ENCODE measurements at places on chromosomes 5 and 9.

- no peak for DNase-seq
Observed at GRCh38 chr9:4886698-4887097, 94.0 kb downstream of the RCL1 start.

DNA sequence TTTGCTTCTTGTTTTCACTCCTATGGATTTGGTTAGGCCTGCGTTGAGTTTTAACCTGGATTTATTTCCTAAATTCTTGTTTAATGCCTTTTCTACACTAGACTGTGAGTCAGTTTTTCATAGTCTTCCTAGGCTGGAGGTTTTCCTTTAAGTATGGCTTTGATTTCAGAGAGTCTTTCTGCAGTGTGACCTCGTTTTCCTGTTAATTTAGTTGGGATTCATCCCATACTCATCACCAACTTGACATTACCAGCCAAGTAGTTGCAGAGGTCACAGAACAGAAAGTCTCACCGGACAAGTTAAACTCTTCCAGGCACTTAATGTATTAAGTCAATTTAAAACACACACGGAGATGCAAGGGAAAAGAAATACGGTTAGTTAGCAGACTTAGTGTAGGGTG, 29.7 kb upstream of the AUH start:
- DNase-seq = no peak

- no peak for DNase-seq
Observed at GRCh38 chr5:96984506-96985192, 48.8 kb downstream of the LNPEP start.

- no peak for DNase-seq
Observed at GRCh38 chr9:112124156-112124555, 50.9 kb downstream of the SUSD1 start.

- no peak for DNase-seq
Observed at GRCh38 chr5:103119070-103119764, 721 bp downstream of the GIN1 start.

DNA sequence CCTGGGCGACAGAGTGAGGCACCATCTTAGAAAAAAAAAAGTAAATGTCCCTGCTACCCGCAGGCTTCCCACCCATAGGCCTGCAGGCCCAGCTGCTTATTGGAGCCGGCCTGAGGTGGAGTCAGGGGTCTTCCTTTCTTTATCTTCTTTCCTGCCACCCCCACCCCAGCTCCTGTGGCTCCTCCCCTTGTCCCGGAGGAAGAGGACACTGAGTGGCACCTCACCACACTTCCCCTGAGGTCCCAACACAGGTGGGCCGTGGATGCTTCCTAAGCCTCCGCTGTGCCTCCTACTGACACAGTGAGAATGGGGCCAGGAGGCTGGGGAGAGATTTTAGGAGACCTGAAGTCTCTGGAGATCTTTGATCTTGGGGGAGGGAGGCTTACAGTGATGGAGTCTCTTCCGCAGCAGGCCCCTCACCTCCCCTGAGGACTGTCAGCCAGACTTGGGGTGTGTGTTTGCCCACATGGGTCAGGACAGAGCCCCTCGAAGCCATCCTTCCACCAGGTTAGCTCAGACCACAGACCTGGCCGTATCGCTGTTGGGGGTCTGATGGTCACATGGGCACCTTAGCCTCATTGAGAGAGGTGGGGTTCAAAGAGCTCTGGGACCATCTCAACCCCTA, 135.4 kb upstream of the IER5L start:
- DNase-seq = no peak

- no peak for DNase-seq
Observed at GRCh38 chr5:16902846-16903245, 33.2 kb downstream of the MYO10 start.

GRCh38 chr5:43386960-43387362, 25.2 kb downstream of the CCL28 start:
- no peak for DNase-seq

GRCh38 chr5:122756264-122756911, 18.5 kb upstream of the SNX2 start:
- no peak for DNase-seq

- DNase-seq = no peak
Observed at GRCh38 chr5:88824892-88825583, 57.9 kb downstream of the MEF2C start.

DNA sequence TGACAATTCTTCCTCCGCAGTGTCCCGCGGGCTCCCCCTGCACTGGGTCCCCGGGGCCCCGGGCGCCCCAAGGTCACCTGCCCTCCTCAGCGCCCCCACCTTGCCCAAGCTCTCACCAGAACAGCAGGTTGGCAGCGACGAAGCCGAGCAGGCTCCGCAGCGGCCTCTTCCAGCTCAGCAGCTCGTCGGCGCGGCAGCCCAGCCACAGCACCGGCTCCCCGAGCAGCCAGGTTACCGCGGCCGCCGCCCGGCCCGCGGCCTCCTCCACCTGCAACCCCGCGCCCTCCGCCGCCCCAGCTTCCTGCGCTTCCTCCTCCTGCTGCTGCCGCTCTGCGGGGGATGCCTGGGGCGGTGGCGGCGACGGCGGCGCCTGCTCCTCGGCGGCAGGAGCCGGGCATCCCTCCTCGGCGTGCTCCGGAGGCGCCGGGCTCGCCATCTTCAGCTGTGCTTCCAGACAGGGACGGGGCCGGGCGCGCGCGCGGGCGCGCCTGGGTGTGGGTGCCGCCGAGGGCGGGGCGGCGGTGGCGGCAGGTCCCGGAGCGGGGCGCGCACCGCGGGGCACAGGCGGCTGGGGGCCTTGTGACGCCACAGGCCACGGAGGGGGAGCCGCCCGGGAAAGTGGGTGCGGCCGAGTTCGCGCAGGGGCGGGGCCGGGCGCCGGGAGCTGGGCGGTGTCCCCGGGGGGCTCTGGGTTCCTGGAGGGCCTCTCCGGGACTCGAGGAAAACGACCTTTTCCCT, at the start of gene RETREG1:
Gene RETREG1 (minus strand): TSS at position 462 of the 738 bp plus-strand sequence. CDS start 26 bp downstream, at position 436.
- DNase-seq = peak; percentile 74

DNA sequence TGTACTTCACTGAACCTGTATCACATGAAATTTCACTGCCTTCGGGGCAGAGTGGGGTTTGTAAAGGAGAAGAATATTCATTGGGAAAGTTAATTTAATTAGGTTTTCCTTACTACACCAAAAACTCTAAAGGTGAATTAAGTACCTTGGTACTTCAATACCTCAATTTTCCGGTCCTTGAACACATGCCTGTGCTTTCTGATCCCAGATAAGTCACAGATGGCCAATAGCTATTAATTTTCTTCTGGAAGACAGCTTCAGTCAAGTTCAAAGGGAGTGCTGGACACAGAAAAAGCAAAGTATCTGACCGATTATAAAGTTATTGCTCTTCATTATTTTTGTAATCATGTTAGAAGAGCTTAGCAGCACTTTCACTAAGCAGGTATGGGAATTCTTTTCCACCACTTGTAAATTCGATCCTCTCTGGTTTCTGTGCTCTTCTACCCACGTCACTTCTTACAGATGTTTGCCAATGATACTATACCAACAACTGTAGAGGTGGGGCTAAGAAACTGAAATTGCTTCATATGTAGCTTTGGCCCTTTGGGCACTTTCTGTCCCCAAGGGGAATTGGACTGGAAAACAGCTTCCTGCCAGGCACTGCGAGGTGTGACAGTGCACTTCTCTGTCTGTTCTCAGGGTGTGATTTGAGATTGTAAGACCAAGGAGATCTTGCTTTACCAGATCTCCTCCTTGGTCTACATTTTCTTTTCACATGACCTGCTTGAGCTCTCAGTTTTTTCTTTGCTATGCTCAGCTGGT, 164.0 kb downstream of the CCDC192 start:
- DNase-seq = no peak

DNA sequence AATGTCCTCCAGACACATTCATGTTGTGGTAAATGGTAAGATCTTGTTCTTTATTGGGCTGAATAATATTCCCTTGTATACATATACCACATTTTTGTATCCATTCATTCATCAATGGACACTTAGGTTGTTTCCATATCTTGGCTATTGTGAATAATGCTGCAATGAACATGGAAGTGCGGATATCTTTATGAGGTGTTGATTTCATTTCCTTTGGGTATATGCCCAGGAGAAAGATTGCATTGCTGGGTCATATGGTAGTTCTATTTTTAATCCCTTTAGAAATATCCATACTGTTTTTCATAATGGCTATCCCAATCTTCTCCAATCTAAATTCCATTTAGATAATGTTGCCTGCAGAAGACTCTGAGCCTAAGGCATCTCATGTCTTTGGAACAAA, 78.0 kb upstream of the TNC start:
- no peak for DNase-seq

- DNase-seq = no peak
Observed at GRCh38 chr5:56152437-56152836, 80.7 kb downstream of the ANKRD55 start.

- DNase-seq = no peak
Observed at GRCh38 chr5:151414536-151414935, 32.9 kb upstream of the SLC36A1 start.
